ENCODE measurements at places on chromosomes 7 and 10.

- no peak for DNase-seq
Observed at GRCh38 chr10:31769564-31769963, 159.1 kb downstream of the ARHGAP12 start.

DNA sequence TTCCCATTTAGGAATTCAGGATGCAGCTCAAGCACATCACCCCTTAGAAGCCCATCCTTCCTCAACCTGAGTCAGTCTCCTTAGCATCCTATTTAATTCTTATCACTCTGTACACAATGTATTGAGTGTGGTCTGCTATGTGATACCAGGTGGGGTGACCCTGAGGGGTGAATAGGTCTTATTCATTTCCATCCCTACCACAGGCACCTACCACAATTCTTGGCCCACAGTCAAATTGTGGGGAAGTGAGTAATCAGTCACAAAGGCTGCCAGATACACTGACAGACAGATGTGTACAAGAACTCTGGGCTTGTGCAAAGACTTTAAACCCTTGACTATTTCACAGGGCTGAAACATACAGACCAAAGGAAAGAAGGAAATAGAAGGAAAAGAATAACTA lies 560.5 kb downstream of the PARD3 start:
- peak; percentile 24 for DNase-seq

GRCh38 chr10:93435621-93436397 lies 46.3 kb downstream of the MYOF start:
- no peak for DNase-seq

- DNase-seq = no peak
Observed at GRCh38 chr10:13321576-13321975, 21.7 kb upstream of the PHYH start.

- no peak for DNase-seq
Observed at GRCh38 chr7:128673571-128673970, 1.5 kb downstream of the GARIN1A start.

- DNase-seq = no peak
Observed at GRCh38 chr7:158497627-158498026, 90.0 kb downstream of the PTPRN2 start.

DNA sequence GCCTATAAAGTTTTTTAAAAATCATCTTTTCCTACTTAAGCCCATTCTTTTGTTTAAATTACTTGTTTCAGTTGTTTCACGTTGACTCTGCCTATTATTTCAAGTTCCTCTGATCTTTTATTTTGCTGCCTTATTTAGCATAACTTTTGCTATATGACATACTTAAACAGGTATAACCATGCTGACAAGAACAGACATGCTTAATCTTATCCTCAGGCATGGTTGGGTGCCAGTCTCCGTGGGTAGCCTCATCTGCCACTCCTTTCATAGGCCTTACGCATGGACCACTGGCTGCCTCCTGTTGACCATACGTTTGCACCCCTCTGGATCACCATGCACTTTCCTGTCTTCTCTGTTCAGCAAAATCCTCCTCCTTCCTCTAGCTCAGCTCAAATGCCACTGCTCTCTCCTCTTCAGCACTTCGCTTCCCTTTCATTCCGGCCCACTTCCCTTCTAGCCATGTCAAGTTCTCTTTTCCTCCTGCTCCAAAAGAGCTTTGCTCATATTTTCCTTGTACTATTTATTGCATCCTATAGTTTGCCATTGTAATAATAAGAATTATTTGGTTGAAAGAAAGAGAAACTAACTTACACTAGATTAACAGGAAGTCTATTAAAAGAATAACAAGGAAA lies 10.0 kb upstream of the TSPAN33 start:
- DNase-seq = no peak

- DNase-seq = no peak
Observed at GRCh38 chr10:36448760-36449691, 676.4 kb upstream of the ANKRD30A start.

DNA sequence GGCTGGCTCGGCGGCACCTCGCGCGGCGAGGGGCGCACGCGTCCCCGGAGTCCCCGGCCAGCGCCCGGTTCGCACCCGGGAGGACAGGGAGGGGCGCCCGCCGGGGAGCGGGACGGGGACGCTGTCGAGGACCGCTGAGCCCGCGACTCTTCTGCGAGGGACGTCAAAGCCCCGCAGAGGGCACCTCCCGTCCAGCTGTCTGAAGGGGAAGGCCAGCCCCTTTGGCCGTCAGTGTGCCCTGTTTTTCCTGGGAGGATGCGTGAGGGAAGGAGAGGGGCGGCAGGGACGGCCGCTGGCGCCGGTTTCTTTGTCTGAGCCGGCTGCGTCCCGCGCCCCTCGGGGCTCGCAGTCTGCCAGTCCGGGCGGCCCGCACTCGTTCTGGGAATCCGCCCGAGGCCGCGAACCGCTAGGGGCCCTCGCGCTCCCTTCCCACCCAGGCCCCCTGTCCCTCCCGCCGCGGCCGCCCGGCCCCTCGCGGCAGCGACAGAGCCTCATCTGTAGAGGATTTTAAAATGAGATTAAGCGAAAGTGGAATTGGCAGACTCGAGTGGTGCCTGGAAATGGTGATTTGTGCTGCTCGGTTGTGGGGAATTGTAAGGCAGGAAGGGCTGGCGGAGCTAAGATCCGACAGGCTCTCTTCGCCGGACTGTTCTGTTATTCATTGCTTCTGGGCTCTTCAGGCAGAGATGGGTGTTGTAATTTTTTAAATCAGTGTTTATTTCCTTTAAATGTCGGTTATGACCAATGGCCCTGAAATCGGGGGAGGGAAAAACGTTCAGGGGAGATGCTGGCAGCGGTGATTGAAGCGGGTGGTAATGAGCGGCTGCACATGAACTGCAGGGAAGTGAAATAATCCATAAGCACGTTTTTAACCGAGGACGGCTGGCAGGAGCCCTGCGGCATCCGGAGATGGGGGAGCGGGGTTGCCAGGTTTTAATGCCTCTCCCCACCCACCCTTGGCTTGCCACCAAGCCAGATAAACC lies 618 bp upstream of the RELN start:
- peak; percentile 26 for DNase-seq

DNA sequence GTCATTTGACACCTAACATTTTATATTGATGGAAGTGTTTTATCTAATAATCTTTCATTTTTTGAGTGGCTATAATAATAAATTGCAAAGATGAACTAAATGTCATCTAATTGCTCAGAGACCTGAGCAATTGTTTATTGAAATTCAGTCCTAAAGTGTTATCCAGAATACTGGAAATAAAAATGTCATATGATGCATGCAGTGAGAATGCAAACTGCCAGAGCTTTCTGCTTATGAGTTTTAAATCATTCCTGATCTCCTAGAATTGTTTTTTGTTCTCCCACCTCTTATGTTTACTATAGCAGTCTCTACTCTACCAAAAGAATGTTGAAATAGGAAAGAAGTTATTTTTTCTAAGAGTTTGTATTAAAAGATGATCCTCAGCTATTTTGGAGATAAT lies 116.7 kb downstream of the FOXP2 start:
- DNase-seq = no peak

- no peak for DNase-seq
Observed at GRCh38 chr7:69751026-69751425, 152.8 kb downstream of the AUTS2 start.

- no peak for DNase-seq
Observed at GRCh38 chr7:44667190-44667589, 60.8 kb downstream of the OGDH start.

DNA sequence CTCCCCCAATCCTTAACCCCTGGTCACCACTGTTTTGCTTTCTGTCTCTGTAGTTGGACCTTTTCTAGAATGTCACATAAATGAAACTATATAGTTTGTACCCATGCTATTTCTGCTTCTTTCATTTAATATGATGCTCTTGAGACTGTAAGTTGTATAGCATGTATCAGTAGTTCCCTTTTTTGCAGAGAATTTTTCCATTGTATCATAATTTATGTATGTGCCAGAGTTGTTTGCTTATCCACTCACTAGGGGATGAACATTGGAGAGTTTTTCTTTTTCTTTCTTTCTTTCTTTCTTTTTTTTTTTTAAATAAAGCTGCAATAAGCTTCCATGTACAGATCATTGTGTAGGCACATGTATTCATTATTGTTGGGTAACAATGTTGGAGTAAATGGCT lies 544.8 kb downstream of the CNTNAP2 start:
- DNase-seq = no peak

- DNase-seq = no peak
Observed at GRCh38 chr10:119625570-119626280, 25.5 kb upstream of the BAG3 start.

DNA sequence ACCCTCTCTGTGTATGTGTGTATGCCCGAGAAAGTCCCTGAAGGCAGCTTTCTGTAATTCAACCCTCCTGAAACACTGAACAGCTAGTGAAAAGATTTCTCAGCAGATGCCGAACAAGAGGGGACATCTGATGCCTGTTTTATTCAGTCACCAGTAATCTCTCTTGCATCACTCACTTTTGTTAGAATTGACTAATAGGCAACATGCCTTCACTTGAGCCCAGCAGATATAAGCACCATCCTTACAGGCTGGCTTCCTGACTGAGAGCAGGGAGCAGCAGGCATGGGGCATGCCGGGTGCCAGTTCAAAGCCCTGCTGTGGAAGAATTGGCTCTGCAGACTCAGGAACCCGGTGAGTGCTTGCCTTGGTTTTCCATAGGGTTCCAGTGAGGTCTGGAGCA lies at the start of gene ABCA13:
TSS of gene ABCA13 (plus strand) at position 257 of the 400 bp plus-strand sequence. CDS start at position 283, 26 bp downstream.
- DNase-seq = no peak

- DNase-seq = no peak
Observed at GRCh38 chr10:114974625-114975024, 36.6 kb downstream of the TRUB1 start.

DNA sequence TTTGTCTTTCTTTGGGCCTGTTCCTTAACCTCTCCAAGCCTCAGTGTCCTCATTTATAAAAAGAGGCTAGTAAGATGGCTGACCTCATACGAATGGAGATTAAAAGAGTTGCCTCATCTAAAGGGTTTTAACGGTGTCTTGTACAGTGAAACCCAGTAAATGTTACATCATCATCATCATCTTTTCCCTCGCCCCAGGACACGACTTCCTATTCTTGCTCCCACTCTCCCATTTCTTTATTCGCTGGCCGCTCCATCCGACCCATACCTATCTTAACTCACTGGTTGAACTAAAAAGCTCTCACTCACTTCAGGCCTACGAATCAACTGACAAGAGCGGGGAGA lies 554 bp downstream of the FRA10AC1 start:
- DNase-seq = peak; percentile 39

DNA sequence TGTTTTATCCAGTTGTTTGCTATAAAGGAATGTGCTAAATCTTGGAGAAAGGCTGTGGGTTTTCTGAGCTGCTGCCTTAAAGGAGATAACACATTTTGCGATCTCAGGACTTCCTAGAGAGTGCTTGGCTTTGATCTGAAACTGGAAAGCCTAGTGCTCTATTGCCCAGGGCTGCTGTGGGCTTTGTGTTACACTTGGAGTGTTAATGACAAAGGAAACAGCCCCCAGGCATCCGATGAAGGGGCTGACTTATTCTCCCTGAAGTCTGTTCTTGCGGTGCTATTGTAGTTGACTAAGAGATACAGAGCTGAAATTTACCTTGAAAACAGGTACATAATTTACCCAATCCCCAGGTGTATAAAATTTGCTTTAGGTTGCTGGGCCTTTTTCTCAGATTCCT lies 74.5 kb downstream of the SND1 start:
- no peak for DNase-seq

DNA sequence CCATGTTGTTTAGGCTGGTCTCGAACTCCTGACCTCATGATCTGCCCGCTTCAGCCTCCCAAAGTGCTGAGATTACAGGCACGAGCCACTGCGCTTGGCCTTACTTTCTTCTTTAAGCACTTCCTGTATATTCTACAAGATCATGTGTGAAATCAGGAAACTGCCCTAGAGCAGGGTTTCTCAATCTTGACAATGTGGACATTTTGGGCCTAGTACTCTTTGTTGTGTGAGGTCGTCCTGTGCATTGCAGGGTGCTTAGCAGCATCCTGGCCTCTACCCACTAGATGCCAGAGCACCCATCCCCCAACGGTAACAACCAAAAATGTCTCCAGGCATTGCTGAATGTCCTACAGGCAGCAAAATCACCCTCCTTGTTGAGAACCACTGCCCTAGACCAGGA lies 24.7 kb downstream of the RRP12 start:
- DNase-seq = no peak

- no peak for DNase-seq
Observed at GRCh38 chr7:90618876-90619275, 22.8 kb downstream of the CDK14 start.

GRCh38 chr7:151992375-151992774 lies 33.1 kb upstream of the GALNT11 start:
- peak; percentile 63 for DNase-seq

DNA sequence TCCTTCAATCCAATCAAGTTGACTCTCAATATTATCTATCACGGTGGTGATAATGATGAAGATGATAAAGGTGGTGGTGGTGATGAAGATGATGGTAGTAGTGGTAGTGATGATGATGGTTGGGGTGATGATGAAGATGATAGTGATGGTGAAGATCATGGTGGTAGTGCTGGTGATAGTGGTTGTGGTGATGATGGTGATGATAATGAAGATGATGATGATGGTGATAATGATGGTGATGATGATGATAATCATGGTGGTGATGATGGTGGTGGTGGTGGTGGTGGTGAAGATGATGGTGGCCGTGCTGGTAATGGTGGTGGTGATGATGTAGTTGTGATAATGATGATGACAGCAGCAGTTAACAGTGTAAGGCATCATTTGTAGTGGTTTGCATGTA lies 29.8 kb upstream of the SDK1 start:
- no peak for DNase-seq

DNA sequence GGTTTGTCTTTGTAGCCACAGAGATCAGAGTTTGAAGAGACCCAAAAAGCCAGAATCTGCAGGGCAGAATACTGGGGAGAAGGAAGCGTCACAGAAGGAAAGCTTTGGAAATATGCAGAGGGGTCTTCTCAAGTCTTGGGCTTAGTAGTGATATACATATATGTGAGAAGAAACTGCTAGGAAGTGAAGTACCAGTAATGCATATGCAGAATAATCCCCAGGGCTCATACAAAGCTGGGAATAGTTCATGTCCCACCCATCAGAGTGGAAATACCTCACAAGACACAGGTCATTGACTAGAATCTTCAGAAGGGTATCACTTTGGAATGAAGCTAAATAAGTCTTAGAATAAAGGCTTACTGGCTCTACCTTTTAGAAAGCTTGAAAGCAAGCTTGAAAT lies 39.6 kb downstream of the C10orf71 start:
- no peak for DNase-seq

DNA sequence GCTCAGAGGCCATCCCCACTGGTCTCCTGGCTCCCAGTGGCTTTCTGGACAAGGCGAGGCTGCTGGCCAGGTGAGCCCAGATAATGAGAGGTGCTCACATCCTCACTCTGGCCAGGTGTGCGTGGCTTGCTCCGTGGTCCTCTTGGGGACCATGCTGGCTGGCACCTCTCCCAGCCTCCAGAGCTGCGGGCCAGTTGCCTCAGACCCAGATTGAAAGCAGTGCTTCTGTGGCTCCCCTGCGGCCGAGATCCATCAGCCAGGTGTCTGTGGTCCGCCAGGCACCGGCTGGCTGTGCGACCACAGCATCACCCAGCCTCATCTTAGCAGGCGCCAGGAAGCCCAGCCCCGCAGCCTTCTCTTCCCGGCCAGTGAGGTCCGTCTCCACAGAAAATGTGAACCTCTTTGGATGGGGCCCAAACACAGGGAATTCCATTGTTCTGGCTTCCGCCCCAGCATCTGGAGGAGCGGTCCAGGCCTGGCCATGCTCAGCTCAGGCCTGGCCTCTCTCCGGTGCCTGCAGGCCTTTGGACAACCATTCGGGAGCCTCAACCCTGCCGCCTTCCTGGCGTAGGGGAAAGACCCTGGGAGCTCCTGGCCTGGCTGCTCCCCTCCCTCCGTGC lies 5.2 kb upstream of the TTYH3 start:
- DNase-seq = no peak
